ENCODE measurements at places on chromosomes 4 and X. TPM values are rescaled to one million over a fixed set of nuclear protein-coding genes. Genes with fewer than 3 reads are reported as not detected.

Gene CXXC4
- not detected for polyA plus RNA-seq

Gene DOK7
- not detected for polyA plus RNA-seq

Gene CD40LG
- not detected for polyA plus RNA-seq

Gene RNF175
- not detected for polyA plus RNA-seq

DNA sequence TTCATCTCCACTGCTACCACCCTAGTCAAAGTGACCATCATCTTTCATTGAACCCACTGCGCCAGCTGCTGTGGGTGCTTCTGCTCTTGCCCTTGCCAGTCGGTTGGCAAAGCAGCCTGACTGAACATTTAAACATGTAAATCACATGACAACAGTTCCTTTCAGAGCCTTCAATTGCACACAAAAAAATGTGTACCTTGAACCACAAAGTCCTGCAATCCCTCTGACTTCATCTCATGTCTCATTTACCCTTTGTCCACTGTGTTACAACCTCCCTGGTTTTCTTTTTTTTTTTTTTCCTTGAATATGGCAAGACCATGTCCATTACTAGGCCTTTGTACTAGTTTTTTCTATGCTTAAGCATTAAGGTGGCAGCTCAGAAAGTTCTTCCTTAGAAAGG, 183.5 kb downstream of the GBA3 start:
- no peak for DNase-seq

DNA sequence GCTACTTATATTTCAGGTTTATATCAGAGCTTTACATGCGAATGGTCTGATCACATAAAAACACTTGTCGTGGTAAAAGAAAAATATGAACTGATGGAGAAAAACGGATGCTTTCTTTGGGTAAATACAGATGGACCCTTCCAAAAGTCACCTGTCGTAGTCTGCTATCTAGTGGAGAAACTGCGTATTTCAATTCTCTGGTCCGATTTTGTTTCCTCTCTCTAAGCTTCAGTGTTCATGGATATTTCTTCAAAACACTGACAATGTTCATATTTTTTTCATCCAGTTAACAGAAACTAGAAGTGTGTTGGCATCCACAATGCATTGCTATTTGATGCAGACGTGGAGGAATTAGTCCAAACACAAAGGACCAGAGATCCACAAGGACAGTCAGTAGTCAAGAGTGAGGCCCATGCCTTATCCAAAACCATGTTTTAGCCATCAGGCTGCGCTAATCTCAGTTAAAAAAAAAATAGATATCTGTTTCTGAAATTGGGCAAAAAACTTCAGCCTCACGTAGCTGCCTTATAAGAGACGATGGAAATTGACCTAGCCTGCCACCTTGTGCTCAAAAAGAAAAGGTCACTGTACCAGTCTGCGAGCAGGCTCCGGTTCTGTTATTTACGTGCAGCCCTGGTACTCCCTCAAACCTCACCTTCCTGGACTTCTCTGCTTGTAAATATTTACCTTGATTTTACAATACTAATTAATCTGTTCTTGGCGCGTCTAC, 16.0 kb downstream of the MEPE start:
- DNase-seq: no peak

DNA sequence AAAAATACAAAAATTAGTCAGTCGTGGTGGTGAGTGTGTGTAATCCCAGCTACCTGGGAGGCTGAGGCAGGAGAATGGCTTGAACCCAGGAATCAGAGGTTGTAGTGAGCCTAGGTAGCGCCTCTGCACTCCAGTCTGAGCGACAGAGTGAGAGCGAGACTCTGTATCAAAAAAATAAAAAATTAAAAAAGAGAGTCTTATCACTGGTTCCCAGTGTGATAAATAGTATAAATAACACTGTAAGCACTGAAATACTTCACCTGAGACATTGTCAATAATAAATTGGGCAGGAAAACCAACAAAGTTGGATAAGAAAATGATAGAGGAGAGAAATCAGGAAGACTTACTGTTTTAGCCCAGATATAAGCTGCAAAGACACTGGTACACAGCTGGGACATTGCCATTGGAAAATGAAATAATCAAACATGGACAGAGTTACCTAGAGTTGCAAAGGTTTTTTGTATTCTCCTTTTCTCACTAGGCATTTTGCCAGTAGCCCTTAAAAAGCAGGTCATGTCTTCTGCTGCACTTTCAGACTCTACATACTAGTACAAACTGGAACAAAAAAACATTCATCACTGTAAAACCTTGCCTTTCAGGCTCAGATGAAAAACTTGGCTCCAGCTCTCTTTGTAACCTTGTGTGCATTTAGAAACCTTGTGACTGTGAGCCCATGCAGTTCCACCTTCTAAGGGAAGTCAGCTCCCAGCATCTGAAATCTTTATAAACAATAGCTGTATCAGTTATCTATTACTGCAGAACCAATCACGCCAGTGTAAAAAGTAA, 55.0 kb upstream of the PPP1R2C start:
- DNase-seq: no peak

DNA sequence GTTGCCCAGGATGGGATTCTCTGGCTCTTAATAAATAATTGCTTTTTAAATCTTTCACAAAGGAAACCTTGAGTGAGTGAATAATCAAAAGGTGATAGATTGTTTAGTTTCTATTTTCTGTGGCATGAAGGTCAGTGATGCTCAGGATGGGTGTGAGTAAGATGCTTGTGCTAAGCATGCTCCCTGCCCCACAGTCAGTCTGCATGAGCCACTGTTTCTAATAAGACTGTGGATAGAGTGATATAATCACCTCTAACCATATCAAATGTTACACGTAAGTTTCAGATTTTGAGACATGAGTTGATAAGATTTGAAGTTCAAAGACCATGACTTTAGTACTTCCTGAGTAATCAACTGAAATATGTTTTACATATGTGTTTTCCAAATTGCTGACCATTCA, 2.7 kb upstream of the GAGE10 start:
- DNase-seq: no peak

DNA sequence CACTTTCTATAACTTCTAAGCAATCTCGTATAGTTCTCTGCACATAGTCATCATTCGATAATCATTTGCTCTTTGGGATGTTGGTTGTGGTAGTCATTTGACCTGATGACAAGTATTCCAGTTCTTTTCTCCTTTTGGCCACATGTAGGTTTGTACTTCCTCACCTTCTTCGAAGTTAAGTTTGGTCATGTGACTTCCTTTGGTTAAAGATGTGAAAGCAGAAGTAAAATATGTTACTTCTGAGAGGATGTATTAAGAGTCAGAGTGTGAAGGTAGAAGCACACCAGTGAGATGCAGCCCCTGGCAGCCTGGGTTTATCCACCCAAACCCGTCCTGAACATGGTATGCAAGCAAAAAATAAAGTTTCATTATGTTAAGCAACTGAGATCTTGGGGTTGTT, 48.9 kb upstream of the ZNF518B start:
- no peak for DNase-seq

Data from BJ (cell line).